ENCODE measurements at places on chromosomes 2 and 18.

DNA sequence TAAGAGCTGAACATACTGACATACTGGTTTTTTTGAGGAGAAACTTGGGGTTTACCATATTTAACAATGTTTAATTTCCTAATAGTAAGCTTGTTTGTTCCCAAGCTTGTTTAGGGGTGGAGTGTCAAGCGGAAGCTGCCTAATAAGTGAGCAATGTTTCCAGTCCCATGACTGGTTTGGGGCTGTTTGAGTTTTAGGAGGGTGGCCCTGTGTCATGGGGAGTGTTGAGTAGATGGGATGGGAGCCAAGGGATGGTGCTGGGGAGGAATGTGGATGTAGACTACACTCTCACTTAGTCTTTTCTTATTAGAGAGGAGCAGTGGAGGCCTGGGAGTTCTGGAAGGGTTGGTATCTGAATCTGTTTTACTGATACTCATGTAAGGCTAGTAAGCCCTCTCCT is 128.5 kb downstream of the TANC1 start:
- no peak for DNase-seq

GRCh38 chr2:69459936-69460335 is 22.7 kb upstream of the NFU1 start:
- DNase-seq = no peak

- no peak for DNase-seq
Measured at GRCh38 chr2:19801367-19802080, 100.3 kb downstream of the TTC32 start.

GRCh38 chr2:159904959-159905305 is 106.9 kb upstream of the CD302 start:
- DNase-seq = no peak

- no peak for DNase-seq
Measured at GRCh38 chr18:36519358-36519757, 221.8 kb downstream of the FHOD3 start.

DNA sequence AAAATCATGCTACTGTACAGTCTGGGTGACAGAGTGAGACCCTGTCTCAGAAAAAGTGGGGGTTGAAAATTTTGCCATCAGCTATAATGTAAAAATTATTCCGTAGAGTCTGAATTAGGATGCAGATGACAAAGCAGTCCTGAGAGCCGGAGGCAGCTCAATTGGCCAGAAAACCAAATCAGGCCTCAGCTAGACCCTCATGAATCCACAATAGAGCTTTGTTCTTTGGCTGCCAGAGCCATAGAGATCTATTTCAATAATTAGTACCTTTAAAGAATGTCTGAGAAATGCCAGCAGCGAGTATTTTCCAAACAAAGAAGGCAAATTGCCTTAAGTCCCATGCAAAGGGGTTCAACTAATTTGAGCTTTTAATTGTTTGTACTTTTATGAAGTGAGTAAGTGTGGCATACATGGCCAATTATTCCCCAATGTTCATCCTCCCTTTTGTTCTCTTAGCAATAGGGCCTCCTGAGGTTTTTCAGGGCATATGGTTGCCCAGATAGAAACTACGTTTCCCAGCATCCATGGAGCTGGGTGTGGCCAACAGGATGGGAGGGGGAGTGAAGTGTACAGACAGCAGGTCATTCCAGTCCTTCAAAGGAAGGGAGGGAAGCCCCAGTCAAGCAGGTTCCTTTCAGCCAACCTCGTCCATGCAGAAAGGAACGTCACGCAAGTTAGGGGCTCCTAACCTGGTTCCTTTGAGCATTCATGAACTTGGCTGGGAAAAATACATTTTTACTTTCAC is 211.3 kb upstream of the APCDD1 start:
- peak; percentile 84 for DNase-seq

DNA sequence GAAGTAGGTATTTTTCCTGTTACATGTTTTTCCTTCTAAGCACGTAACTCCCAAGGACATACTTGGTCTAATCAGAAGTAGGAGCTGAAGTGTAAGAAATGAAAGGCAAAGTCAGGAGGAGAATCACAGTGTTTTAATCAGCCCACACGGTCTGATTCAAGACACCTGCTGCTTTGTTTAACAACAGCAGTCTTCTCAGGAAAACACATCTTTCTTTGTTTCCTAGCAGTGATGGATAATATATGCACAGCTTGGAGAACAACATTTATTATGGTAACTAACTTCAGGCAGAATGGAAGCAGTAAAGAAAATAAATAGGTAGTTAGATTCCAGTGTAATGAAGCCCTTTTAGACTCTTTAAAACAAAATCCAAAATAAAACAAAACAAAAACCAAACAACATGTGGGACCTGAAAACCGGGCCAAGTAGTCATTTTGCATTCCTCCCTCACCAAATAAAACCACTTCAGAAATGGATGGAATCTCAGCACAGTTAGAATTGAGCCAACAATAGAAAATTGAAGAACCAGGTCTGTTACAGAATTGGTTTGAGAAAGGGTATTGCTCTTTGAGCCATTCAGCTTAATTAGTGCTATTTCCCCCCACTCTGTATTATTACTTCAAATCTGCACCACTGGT is 61.1 kb upstream of the UGP2 start:
- no peak for DNase-seq

Measured in COR-L47 (cell line).